ENCODE measurements at places on chromosomes 5 and 9.

GRCh38 chr5:139459451-139459934, 3.0 kb downstream of the ECSCR start:
- DNase-seq = no peak

DNA sequence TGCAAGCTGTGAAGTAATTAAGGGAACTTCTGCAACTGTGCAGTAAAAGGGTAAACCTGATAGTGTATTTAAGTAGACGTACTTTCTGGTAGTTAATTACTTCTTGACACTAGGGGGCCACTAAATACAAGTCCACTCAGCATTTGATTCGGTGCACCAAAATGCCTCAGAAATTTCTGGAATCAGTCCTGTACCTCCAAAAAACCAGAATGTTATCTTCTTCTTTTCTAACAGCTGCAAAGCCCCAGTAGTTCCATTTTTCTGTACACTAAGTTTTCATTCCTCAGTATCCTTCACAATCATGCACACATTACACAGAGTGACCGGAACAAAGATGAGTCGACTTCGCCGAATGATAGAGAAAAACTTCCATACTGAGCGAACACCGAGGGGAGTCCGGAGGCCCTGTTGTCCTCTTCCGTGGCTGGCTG, 484 bp downstream of the GFM2 start:
- DNase-seq = no peak

DNA sequence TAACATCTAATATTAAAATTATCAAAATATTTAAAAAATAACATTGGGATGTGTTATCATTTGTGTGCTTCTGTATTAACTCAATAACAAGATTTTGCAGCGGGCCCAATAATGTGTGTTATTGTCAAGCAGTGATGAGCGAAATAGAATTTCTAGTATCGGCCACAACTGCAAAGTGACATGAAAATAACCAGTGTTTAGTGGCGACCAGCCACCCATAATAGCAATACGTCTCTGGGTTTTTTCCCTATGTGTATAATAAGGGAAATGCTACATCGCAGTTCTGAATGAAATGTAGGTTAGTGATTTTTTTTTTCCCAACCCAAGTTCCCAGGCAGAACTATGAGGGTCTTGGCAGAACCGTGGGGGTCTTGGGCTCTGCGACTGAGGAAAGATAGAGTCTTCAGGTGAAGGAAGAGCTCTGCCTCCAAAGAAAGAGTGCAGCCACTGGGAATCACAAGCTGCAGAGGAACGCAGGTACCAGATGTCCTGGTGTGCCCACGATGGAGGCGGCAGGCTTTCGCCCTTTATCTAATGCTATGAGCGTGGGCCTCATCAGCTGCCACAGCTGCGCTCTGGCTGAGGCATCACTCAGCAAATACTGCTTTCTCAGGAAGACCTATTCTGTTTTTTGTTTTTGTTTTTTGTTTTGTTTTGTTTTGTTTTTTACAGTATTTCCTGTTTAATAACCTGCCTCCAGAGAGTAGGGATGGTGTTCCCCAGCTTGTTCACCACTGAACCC, 235.0 kb downstream of the ROR2 start:
- DNase-seq = no peak

- no peak for DNase-seq
Measured at GRCh38 chr9:128429513-128430086, 8.9 kb downstream of the CERCAM start.

DNA sequence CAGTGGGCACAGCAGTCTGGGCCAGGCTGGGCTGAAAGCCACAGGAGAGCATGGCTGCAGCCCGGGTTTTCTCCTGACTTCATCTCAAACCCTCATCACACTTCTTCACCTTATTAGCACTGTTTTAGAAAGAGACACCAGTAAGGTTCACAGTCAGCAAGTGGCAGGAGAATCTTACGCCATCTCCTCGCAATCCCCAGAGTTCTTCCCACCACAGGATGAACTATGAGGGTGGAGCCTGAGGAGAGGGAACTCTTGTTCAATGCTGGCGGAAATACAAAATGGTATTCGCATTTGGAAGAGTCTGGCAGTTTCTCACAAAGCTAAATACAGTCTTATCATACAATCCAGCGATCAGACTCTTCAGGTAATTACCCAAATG, 14.7 kb downstream of the BICD2 start:
- DNase-seq = no peak

DNA sequence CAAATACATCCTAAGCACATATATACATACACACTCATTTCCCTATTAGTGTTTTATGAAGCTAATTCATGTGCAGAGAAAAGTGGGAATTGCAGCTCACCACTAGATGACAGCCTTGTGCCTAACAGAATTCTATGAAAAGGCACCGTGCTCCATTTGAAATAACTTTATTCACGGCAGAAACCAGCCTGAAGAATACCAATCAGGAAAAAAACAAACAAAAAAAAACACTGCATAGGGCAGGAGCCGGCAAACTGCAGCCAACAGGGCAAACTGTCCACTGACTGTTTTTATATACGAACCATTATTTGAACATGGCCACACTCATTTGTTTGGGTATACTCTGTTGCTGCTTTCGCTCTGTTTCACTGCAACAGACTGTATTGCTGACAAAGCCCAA, 33.6 kb downstream of the ERMP1 start:
- peak; percentile 24 for DNase-seq

DNA sequence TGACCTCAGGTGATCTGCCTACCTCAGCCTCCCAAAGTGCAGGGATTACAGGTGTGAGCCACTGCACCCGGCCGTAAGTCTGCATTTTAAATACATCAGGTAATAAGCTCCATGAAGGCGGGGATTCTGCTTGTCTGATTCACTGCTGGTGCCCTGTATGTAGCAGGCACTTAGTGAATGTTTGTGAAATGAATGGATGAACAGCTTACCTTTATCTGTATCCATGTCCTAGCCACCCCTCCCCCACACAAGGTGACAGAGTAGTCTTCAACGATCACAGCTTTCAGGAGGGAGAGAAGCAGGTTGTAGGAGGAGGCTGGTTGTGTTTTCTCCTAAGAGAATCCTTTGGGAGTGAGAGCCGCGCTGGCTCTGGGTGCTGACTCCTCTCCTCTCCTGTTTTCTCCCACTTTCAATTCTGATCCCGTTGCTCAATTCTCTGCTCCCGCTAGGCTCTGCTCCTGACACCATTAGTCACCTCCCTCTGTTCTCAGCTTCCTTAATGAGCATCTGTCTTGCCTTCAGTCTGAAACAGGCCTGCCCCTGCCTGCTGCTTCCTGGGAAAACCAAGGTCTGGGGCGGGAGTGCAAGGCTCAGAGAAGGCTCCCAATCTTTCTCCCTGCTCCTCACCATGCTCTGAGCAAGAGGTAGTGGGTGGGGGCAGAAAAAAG, 88.8 kb upstream of the CTNNA1 start:
- DNase-seq = no peak

DNA sequence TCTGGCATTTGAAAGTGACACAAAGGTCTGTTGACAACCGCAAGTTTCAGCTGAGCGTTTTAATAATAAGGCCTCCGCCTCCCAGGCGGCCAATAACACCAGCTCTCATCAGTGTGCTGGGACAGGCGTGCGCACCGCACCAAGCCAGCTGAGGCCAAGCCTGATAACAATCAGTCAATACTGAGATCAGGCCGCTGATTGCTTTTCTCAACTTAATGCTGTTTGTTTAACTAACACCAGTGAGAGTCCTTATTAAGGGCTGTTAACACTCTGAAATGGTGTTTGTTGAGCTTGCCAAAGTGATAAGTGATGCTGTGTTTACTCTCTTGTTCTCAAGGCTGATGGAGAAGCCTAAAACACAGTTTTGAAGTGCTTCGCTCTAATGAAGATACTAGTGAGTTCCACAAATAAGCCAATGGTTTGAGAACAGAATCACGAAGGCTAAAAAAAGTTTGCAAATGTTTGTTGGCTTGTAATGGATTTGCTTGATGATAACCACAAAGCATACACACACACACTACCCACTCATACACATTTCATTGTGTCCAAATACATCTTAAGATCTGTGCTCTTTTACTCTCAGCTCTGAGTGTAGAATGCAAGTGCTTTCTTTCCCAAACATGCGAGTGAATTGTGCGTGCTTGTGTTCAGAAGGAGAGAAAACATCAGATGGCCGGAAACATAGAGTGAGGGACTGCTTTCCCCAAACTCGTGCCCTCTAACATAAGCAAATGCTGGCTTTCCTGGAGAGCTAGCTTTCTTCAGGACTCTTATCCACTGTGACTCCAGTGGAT, 330.4 kb upstream of the KLF4 start:
- DNase-seq = no peak

GRCh38 chr9:5630081-5630507, 1.2 kb downstream of the RIC1 start:
- DNase-seq = no peak

- DNase-seq = no peak
Measured at GRCh38 chr9:97625620-97626019, 7.5 kb downstream of the TSTD2 start.

DNA sequence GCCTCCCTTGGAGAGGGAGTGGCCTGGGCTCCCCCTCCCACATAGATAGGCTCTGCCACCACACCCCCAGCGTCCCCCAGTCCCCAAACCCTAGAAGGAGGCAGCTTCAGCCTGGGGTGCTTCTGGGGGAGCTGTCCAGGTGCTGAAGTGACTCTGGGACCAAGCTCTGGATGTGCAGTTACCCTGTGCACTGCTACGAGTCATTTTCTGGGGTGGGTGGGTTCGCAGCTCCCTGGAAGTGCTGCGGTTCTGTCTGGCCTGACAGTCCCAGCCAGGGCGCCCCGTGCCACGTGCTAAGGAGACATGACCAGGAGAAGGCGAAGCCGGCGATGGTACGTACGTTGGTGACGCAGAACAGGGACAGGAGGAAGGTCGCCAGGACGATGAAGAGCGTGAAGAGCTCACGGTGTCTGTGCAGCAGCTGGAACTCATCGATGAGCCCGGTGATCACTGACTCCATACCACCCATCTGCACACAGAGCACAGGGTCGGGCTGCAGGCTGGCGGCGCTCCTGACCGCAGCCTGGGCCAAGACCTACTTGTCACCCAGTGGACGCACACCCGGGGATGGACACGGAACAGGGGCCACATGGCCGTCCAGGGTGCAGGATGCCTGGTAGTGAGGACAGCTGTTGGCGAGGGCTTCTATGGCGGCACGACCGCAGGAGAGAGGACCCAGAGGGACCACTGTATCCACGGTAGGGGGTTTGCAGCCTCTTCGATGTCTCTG, 35.7 kb downstream of the SLC6A3 start:
- peak; percentile 26 for DNase-seq

- no peak for DNase-seq
Measured at GRCh38 chr5:39013938-39014337, 60.3 kb downstream of the RICTOR start.

DNA sequence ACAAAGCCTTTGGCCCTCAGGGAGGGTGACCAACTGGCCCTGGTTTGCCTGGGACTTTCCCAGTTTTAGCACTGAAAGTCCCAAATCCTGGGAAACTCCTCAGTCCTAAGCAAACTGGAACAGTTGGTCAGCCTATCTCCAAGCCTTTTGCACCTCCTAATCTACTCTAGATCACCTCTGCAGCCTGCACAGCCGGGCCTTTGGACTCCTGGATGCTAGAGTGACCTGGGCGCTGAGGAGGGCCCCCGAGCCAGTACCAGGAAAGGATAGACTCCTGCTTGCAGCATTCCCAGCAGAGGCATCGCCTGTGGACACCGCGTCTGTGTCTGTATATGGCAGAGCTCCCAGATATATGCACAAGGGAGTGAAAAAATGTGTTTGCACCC, 15.1 kb downstream of the IRF1 start:
- DNase-seq = no peak

DNA sequence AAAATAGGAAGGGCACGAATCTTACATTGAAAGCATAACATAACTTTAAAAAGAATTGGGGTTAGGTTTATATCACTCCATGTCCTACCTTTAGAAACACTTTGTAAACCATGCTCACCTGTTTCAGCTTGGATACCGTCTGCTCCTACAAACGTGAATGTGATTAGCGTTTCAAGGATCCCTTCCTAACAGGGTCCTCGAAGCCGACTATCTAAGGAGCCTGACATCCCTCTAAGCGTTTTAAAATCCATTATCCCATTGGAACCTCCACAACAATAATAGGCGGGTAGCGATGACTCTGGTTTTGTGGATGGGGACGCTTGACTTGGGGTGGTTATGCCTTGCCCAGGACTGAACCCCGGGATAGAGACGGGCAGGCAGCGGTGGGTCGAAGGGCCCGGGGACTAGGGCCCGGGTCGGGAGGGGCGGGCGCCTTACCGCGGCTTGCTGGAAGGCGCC, 937 bp downstream of the SVEP1 start:
- DNase-seq = no peak

GRCh38 chr5:57566914-57567313, 84.3 kb upstream of the ACTBL2 start:
- no peak for DNase-seq

DNA sequence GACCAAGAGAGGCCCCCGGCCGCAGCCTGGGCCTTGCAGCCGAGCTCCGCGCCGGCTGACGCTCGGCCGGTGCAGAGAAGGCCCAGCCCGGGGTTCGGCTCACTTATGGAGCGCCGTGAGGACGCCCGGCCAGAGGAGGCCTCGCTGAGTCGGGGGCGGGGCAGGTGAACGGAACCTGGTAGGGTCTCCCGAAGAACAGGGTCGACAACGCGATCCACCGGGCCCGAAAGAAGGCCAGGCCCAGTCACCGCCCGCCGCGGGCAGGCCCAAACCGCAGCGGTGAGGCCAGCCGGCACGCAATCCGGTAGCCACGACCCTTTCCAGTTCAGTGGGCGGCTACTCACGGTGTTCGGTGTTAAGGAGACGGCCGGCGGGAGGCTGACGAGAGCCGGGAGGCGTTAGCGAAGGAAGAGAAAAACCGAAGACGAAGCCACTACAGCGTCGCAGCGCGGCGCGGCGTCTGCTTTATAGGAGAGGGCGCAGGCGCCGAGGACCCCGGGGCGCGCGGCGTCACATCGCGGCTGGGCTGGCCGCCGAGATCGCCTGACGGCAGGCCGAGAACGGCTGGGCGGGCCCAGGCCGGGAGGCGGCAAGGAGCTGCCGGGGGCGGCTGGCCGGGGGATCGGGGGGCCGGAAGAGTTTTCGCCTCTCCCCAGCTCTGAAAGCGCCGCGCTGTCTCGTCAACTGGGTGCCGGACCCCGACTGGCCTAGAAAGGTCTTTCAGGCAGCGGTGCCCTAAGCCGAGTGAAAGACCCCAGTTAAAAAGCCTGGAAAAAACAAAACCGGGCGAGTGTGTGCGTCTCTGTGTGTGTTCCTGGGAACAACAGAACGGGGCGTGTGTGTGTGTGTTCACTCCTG, at the start of gene SKP1:
Gene SKP1, minus strand, starts transcription at position 440 of the 858 bp plus-strand sequence. CDS start 2,928 bp downstream, outside the sequence.
- DNase-seq = peak; percentile 98

GRCh38 chr9:95092262-95093072, 225.0 kb downstream of the FANCC start:
- DNase-seq = no peak

DNA sequence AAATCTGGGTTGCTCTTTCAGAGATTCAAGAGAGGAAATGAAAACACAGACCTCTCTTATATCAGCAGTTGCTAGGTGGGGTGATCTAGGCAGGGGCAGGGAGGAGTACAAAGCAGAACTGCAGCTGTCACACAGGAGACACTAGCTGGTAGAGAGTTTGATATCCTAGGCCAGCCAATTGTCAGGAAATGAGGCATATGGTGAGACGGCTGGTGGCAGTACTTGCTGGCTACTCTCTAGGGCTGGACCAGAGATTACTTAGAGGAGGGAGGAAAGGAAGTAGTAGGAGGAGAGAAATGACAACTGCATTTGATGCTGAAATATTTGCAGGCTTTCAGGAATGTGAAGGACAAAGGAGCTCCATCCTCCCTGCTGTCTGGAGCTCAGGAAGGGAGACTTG, 113.8 kb downstream of the TRIM32 start:
- DNase-seq = no peak
